ENCODE measurements at places on chromosomes 12 and 14.

- no peak for DNase-seq
Observed at GRCh38 chr14:51834240-51834639, 26.2 kb upstream of the GNG2 start.

DNA sequence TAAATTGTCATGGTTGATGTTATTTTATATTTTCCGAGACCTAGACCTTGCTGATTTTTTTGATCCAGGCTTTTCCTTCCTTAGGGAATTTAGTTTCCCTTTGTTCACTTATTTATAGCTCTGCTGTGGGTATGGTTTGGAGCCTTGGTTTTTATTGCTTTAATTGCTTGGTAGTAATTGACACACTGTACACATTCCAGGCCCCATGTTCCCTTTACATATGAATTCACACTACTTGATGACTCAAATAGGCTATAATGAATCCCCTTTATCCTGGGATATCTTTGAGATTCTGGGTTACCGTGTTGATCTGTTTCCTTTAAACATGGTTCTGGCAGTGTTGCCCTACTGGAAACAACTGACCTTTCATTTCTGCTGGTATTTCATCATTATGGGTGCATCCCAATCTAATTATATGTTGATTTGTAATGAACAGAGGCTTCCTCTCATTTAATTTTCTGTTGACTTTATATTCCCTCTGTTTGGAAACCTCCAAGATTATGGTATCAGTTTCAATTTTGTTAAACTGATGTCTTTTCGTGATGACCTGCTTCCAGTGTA is 424.0 kb downstream of the RAD51B start:
- no peak for DNase-seq

DNA sequence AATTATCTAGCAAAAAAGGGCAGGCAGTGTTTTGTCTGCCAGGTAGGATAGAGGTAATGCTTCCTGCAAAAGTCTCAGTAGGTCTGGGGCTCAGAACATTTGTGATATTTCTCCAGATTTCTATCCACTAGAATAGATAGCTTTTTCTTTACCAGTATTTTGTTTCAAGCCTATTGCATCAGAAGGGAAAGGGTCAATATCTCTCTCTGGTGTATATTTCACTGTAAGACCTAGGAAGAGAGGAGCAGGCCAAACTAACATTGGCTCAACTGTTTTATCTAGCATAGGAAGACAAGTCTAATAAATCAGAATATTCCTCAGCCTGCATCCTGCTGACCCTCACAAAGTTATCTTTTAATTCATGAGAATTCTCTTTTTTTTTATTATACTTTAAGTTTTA is 106.7 kb upstream of the DAAM1 start:
- DNase-seq, result no peak

- no peak for DNase-seq
Observed at GRCh38 chr12:89439941-89440340, 84.7 kb downstream of the GALNT4 start.

DNA sequence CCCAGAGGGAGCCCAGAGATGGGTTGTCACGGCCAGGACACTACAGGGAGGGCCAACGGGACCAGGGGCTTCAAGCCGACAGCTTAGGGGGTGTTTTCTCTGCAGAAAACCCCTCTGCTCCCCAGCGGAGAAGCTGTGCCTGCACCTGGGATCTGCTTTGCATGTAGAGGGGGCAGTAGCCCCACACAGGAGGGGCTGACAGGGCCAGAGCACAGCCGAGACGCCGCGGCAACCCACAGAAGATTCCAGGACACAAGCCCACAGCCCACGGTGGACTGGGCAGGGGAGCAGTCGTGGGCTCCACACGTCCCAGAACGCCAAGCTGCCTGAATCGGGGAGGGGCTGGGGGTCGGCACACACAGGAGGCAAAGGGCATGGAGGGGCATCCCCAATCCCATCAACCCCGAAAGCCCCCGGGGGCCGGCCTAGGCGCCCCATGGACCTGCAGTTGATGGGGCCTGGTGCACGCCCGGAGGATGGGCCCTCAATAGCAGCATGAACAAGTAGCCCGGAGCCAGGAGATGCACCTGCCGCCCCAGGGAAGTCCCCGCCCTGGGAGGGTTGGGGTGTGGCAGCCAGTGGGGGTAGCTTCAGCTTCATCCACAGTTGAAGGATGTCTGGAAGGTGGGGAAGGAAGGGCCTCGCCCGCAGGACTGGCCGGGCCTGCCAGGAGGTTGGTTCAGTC is 30.5 kb upstream of the TMEM179 start:
- DNase-seq, result no peak

GRCh38 chr14:54085841-54086240 is 129.2 kb upstream of the BMP4 start:
- DNase-seq, result no peak

GRCh38 chr12:26791301-26791791 is 41.6 kb downstream of the ITPR2 start:
- no peak for DNase-seq

- no peak for DNase-seq
Observed at GRCh38 chr12:108772891-108773797, 41.8 kb upstream of the CORO1C start.

DNA sequence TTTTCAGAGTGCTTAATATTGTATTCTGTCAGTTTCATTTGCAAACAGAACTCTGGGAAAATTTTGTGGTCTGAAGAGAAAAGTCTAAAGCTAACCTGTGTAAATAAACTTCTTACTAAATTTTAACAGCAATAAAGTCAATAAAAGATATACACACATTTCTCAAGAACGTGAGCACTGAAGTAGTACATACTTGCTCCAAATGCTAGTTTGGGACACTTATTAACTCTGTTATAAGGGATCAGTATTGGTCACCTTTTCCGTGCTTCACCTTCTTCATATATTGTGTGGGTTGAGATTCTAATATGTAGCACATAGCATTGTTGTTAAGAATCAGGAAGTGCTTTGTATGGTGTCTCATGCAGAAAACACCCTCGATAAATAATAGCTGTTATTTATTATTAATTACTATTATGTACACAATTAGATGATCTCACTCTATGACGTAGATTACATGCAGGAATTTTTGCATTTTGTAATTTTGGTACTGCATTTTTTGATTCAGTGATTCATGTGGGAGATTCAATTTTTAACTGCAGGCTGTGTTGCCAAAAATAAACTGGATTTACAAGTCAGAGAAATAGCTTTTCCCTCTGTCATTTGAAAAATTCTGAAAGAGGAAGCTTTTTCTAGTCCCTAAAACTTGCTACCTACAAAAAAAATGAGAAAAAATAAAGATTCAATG is 300.9 kb downstream of the ACSS3 start:
- no peak for DNase-seq

- DNase-seq, result no peak
Observed at GRCh38 chr12:54012631-54013409, 4.0 kb downstream of the HOXC8 start.

DNA sequence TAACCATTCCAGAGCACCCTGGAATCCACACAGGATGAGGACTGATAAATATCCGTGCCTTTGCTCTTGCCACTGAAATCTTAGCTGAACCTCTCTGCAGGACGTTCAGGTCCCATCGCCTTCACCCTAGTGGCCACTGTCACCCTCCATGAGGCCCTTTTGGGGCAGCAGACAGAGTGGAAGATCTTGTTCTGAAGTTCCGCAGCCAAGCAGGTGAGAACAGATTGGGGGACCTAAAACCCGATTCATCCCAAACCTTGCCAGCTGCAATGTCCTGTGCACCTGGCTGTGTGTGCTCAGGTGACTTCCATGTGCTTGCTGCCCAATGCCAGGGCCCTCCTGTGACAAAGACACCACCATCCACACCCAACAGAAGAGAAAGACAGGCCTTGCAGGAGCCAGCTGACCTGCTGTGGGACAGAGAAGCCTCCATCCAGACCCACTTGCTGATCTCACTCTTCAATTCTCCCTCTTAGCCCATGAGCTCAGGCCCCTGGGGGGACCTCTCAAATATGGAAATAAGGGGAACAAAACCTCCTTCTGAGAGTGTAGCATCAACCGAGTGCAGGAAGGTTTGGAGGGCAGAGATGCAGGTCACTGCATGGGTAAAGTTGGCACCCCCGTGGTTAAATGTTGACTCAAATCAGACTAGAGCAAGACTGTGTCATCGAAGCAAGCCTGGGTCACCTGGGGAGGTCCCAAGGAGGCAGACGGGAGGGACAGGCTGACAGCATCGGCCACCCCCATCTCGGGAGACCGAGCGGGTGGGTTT is 308.7 kb upstream of the DIO3 start:
- no peak for DNase-seq

DNA sequence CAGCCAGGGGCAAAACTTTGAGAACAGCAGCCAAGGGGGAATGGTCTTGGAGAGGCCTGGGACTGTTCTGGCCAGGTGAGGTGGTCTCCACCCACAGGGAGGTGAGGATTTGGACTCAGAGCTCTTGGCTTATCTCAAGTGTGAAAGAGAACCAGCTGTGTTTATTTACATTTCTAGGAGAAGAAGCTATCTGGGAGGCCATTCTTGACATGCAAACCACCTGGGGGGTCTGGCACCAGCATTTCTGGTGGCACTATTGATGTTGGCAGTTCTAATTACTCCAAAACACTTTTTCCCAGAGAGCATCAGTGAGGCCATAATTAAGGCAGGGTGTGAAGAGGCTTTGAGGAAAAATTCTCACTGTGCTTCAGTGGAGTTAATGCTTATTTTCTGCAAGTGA is 95.1 kb downstream of the CAND1 start:
- DNase-seq, result no peak

DNA sequence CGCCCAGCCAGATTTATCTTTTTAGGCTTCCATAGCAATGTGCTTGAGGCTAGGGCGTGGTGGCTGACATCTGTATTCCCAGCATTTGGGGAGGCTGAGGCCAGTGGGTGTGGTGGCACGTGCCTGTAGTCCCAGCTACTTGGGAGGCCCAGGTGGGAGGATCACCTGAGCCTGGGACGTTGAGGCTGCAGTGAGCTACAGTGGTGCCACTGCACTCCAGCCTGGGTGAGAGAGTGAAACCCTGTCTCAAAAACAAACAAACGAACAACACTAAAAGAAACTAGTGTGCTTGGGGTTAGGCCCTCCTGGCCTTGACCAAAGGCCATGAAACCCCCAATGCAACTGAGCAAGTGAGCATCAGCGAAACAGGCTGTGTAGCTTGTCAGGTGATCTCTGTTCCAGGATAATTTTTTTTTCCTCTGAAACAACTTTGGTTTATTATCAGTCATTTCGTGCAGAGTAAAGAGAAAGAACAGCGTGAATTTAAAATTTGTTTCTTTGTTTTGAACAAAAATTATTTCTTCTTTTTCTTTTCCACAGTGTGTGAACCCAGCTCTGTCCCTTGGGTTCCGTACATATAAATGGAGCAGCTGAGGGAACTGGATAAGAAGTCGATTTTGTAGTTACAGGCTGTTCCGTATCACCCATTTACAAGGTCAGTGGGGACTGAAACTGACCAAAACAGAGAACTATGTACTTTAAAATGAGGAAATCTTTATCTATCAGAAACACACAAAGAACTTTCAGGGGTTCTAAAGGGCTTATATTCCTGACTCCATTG is 8.8 kb upstream of the TUBA1C start:
- DNase-seq, result no peak

DNA sequence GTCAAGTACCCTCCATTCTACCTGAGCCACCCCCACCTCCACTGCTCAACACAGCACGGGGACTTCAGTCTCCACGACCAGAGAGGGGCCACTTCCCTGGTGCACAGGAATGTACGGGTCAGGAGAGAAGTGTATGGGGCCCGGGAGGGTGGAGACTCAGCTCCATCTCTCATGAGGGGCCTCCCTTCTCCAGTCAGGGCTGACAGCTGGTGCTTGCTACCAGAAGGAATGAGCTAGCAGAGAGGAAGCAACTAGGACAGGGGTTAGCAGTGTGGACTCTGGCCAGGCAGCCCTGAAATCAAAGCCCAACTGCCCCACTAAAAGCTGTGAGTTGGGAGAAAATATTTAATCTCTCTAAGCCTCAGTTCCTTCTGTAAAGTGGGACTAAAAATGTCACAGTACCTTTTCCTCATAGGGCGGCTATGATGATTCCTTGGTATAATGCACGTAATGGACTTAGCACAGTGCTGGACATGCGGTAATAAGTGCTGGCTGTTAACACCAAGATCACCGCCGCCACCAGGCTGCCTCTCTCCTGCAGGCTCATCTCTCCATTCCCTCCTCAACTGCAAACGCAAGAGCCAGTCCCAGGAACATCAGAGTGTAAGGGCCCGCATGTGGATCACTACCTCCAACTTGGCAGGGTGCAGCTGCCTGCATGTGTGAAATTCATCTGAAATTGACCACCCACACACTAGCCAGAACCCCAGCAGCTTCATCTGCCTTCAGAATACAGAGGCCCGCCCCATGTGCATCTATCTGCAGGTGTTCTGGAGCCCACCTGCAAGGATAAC is 14.6 kb downstream of the ACTN1 start:
- DNase-seq, result no peak

GRCh38 chr12:62446754-62447452 is 19.7 kb upstream of the MON2 start:
- no peak for DNase-seq

DNA sequence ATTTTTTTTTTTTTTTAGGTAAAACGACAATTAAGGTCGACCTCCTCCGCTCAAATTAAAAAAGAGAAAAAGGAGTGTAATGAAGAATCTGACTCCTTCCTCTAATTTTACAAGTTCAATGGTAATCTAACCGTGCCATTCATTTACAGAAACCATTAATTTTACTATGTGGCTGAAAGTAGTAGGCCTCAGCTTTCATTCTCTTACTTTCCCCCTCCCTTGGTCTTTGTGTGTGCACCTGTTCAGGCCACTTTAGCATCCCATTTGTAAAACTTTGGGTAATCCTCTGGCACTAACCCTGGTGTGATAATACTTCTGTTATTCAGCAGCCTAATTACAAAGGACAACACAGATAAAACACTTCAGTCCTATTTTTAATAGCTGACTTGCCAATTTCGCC is 128.1 kb downstream of the ASCL1 start:
- DNase-seq, result no peak

GRCh38 chr14:36944307-36945010 is 227.9 kb downstream of the SLC25A21 start:
- DNase-seq, result no peak

GRCh38 chr12:66232263-66232662 is 43.2 kb downstream of the IRAK3 start:
- DNase-seq, result no peak

DNA sequence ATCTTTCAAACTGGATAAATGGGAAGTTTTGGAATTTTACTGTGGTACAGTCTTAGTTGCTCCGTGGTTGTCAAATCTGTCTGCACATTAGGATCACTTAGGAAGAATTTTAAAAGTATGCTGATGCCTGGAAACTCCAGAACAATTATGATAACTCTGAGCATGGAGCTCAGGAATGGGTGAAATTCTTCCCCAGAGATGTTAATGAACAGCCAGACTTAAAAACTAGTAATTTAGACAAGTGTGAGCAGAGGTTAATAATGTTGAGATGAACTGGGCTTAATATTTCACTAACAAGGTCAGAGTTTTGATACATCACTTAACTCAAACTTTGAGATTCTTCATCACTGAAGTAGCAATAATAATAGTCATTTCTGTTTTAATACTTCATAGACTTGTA is 94.5 kb downstream of the NTS start:
- no peak for DNase-seq

GRCh38 chr14:96284430-96284829 is 28.4 kb downstream of the BDKRB1 start:
- no peak for DNase-seq

GRCh38 chr14:73800970-73801515 is 50.6 kb upstream of the PTGR2 start:
- no peak for DNase-seq
